OCI-LY7 (cell line): ENCODE measurements at places on chromosomes 12 and 14.

DNA sequence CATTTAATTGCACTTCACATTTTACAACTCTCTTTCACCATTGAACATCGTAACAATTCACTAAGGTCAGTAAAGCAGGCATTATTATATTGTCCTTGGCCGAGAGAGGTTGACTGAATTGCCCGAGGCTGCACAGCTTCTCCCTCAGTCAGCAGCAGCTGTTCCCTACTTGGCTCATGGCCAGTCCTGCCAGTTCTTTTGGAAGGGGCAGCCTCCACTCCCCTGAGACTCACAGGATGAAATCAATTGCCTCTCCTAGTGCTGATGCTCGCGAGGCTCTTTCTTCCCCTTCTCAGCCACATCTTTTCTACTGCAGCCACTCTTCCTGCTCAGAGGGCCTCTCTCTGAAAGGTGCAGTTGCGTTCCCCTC, 79.9 kb upstream of the KCNA1 start:
- peak; percentile 65 for DNase-seq

DNA sequence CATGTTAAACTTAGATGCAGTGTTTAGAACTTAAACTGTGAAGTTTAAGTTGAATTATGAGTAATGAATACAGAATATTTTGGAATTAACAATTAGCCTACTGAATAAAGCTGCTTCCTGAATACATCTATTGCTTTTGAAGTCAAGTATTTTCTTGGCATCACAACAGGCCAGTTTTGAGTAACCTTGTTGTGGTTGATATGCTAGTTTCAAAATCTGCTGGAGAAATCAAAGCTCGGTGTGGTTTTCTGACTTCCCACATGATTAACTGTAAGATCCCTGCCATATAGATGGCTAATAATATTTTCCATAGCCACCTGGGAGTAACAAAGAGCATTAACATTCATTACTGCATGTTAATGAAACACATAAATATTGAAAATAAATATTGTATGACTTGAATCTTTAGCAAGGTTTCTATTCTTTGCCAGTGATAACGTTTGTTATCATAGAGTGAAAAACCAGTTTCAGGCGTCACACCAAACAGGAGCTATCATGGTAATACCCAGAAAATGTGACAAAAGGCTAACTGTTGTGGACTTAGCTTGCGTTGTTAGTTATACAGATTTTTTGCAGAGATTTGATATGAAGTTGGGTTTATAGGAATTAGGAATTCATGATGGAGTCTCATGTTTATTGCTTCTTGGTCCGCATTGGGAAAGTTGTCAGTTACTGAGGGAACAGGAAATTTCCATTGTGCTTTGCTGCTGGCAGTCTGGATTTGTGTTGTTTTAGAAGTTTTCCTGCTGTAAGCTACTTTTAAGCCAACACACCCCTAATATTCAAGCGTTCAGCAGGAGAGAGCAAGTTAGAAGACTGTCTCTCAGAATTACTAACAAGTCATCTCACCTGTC, 32.1 kb downstream of the PPFIBP1 start:
- no peak for DNase-seq

DNA sequence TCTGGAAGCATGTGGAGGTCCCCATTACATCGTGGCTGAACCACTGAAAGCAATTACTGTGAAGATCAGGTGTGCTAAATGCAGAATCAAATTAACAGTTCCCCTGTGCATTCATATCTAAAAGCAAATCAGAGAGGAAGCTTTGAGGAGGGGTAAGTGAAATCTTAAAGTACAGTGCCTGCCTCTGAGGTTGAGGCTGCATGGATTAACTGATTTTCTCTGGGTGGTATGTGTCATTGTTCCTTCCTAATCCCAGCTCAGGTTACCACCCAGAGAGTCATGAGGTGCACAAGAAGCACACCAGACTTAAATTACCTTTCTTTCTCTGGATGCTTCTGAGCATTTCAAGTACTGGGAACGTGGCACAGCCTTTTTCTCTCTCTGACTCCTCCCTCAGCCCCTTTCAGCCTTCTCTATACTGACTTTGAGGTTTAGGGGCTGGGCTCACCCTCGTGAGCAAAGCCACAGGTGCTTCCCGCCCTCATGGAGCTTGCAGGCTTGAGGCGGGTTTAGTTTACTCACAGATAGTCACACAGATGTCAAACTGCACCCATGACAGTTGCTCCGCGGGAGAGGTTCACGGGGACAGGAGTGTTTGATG, 237.6 kb upstream of the CRY1 start:
- DNase-seq = no peak

DNA sequence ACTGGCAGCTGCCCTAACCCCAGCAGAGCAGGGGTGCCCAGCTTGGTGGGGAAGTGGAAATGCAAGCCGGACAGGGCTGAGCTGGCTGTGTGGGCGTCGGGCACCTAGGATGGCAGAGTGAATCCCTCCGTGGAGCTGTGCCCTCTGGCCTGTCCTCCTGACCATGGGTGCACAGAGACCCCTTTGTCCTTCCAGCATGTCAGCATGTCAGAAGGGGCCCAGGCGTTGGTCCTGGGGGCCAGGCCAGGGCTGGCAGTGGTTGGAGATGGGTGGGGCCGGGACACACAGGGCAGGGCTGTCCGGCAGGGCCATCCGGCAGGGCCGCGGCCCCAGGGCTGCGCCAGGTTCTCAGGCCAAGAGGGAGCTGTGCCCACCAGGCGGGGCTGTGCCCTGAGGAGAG, 8.8 kb upstream of the TEX22 start:
- DNase-seq = no peak

- no peak for DNase-seq
Observed at GRCh38 chr12:87303396-87304012, 725.7 kb downstream of the C12orf50 start.

GRCh38 chr12:77299910-77300669, 234.7 kb upstream of the E2F7 start:
- DNase-seq = no peak

GRCh38 chr14:89366864-89367778, 49.9 kb downstream of the FOXN3 start:
- no peak for DNase-seq

DNA sequence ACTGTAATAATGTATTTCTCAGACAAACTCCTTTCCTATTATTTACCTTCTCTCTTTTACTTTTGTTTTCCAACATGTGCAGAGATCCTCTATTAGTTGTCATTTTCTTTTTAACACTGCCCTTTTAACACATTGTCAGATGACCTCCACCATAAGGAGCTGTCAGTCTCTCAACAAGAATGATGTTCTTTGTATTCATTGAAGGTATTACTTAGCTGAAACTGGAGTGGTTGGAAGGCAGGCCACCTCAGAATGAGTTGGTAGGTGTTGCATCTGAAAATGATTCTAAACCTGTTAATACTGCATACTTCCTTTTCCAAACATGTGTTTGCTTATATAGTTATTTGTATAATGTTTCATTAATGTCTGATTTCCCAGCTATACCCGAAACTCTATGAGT, 16.9 kb downstream of the TMEM117 start:
- DNase-seq = no peak

- peak; percentile 53 for DNase-seq
Observed at GRCh38 chr12:12561371-12562015, 1.2 kb downstream of the DUSP16 start.

GRCh38 chr12:57388425-57388824, 42.4 kb downstream of the R3HDM2 start:
- DNase-seq = no peak

- no peak for DNase-seq
Observed at GRCh38 chr14:64612021-64612380, 62.2 kb downstream of the PPP1R36 start.

DNA sequence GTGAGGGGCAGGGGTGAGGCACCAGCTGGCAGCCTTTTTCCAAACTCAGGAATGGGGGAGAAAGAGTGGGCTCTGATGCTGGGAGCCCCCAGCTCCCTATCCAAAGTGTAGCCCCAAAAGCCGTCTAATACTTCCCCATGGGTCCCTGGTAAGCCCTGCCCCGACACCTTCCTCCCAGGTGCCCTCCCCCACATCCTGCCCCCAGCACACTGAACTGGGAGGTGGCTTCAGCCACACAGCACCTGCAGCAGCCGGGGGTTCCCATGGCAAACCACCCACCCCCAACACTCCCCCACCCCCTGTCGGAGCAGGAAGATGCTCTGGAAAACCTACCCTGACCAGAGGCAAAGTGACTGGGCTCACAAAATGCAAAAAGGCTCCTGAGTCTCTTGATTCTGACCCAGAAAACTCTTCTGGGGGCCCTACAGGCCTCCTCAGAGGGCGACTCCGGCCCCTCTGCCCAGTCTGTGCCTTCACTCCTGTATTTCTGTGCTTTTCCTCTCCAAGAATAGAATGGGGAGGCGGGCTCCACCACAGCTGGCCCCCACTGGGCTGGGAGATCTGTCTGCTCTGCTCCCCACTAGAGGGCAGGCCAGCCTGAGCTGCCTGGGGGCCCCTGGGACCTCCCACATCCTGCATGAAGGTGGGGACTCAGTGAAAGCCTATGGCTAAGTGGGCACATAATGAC, 81.6 kb downstream of the ITPK1 start:
- DNase-seq = peak; percentile 63

DNA sequence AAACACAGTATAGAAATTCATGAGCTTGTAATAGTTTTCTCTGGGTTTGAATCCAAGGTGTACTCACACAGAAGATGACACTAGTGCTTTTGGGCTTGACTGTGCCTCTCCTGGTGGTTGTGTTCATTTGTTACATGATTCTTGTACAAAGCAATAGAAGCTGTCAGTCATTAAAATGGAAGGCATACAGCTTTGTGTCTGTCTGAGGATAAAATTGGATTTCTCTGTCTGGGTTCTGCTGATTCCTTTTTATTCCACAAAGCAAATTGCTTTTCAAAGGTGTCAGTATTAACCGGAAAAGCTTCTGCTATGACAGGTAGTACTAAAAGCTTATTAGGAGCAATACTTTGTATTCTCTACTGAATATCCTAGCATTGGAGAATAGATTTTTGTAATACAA, 361.2 kb downstream of the SLC6A15 start:
- DNase-seq = no peak

GRCh38 chr14:74763803-74764531, 851 bp downstream of the YLPM1 start:
- peak; percentile 28 for DNase-seq

GRCh38 chr14:106843386-106843785, 1317.0 kb downstream of the TMEM121 start:
- DNase-seq = peak; percentile 87

DNA sequence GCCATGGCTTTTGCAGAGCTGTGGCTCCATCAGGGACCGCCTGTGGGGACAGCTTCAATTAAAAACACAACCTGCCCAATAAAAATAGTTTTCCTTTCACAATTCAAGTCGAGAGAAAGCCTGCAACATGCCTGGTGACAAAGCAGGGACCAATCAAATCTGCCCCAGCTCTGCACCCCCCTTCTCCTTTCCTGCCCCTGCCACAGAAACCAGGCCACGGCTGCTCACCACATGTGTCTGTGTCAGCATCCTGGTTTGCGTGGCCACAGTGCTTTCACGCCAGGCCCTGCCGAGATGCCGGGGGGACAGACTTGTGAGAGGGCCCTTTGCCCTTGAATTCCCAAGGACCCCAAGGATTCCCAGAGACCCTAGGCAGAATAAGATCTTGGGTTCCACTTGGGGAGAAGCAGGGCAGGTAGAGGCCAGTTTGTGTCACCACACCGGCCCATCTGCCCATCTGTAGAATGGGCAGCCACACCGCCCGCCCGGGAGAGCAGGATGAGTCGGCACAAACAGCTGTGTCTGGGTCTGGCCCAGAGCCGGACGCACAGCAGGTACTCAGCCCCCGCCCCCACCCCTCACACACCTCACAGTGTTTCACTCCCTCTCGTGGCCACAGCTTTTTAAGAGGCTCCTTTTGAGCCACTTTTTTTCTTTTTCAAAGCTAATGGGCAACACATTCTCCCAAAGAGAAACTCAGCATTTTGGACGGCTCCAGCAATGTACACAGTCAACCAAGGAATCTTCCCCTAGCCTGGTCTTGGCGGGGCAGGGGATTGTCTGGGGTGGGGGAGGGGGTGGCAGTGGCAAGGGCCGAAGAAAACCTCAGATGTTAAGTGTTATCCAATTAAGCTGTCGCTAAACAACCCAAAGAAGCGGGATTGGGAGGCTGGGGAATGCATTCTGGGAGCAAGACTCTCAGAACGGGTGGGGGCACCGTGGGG, 41.5 kb downstream of the BCL11B start:
- no peak for DNase-seq
